ENCODE measurements at places on chromosomes 1 and 21.
A peak's percentile ranks its signal among the peaks of the same experiment; 100 is the strongest.

- no peak for DNase-seq
- no peak overlapping the region for H3K4me3 ChIP-seq
- H3K27ac ChIP-seq, result no peak overlapping the region
- no peaks in the 10 kb centered on the region for H3K36me3 ChIP-seq
Measured at GRCh38 chr1:193767886-193768285, 581.5 kb upstream of the B3GALT2 start.

- H3K36me3 ChIP-seq, result no peaks in the 10 kb centered on the region
- no peaks in the 10 kb centered on the region for H3K4me1 ChIP-seq
- H3K4me3 ChIP-seq, result no peak overlapping the region
- no peaks in the 10 kb centered on the region for H3K27me3 ChIP-seq
- H3K27ac ChIP-seq, result no peak overlapping the region
Measured at GRCh38 chr1:28526886-28527285, 21.0 kb downstream of the RCC1 start.

DNA sequence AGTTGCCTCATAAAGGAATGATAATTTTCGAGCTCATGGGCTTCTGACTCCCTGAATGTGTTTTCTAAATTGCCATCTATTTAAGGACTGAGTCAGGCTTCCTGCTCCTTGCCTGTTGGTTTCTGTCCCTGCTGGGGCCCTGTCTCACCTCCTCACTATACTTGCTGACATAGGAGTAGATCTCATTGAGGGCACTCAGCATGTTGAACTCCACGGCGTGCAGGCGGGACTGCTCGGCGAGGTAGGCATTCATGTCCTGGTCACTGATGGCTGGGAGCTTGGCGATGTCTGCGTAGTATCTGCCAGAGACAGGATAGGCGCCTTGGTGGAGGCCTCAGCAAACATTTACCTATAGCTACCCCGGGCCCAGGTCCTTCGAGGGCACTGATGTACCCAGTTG lies 116.9 kb upstream of the CD34 start:
- H3K27me3 ChIP-seq, result no peaks in the 10 kb centered on the region
- DNase-seq, result no peak
- H3K36me3 ChIP-seq, result no peaks in the 10 kb centered on the region
- peaks cover 39% of the 10 kb centered on the region for H3K4me1 ChIP-seq
- H3K27ac ChIP-seq, result peak overlapping the region; percentile 78

GRCh38 chr1:176857632-176858031 lies 306.9 kb downstream of the ASTN1 start:
- H3K4me3 ChIP-seq, result no peak overlapping the region
- H3K27me3 ChIP-seq, result no peaks in the 10 kb centered on the region
- no peaks in the 10 kb centered on the region for H3K36me3 ChIP-seq
- DNase-seq, result no peak

DNA sequence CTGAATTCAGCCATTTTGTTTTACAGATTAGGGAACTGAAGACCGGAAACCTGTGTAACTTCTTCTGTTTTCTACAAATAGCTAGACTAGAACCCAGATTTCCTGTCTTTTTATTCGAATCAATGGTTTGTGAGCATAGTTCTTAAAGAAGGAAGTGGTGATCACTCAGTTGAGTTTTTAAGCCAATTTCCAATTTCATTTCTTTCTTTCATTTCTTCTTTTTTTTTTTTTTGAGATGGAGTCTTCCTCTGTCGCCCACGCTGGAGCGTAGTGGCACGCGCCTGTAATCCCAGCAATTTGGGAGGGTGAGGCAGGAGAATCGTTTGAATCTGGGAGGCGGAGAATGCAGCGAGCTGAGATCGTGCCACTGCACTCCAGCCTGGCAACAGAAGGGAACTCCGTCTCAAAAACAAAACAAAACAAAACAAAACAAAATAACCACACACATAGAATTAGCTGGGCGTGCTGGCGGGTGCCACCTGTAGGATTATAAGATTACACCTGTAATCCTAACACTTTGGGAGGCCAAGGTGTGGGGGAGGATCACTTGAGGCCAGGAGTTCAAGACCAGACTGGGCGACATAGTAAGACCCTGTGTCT lies 3.0 kb upstream of the MDM4 start:
- H3K4me3 ChIP-seq, result no peak overlapping the region
- peaks cover 15% of the 10 kb centered on the region for H3K4me1 ChIP-seq
- no peak for DNase-seq
- no peaks in the 10 kb centered on the region for H3K27me3 ChIP-seq

DNA sequence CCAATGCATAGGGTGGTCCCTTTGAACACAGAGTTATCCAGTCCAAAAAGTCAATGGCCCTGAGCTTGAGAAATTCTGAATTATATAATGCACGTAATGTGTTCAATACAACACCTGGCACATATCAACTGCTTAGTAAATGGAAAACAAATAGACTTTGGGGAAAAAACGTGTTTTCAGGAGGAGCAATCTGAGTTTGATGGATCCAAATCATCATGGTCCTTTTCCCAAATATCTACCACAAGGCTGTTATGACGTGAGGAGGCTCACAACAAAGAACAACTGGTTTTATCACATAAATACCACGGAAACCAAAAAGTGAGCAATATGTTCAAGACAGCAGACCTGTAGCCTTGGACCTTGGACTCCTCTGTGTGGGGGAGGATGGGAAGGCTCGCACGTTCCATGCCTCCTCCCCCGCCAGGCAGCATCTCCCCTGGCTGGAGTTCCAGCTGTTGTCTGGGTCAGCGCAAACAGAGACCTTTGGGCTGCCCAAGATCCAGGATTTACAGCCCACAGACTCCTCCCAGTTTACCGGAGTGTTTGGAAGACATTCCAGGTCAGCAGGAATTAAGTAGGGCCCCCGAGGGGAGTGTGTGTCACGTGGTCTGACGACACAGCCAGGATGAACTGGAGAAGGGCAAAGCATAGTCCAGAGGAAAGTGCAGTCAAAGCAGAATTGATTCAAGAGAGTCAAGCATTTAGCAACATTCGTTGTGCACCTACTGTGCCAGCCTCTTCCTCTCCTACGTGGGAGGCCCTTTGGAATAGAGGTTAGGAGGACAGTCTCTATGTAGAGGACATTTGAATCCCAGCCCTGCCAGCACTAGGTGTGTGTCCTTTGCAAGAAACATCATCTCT lies 32.2 kb upstream of the MED18 start:
- no peak for DNase-seq
- peaks cover 8% of the 10 kb centered on the region for H3K4me1 ChIP-seq
- no peak overlapping the region for H3K27ac ChIP-seq
- no peak overlapping the region for H3K4me3 ChIP-seq

DNA sequence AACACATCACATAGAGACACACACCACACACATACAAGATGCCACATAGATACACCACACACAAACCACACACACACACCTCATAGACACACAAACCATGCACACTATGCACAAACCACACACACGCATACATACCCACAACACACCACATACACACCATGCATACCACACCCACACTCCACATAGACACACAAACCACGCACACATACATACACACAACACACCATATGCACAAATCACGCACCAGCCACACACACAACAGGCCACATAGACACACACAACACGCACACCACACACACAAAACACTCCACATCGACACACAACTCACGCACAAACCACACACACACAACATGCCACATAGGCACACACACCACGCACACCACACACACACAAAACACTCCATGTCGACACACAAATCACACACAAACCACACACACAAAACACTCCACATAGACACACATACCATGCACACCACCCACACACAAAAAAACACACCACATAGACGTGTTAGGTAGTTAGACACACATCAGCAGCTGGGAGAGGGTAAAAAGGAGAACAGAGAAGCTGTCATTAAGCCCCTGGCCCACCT lies 49.5 kb upstream of the SLC19A1 start:
- H3K4me3 ChIP-seq, result no peak overlapping the region
- DNase-seq, result no peak

DNA sequence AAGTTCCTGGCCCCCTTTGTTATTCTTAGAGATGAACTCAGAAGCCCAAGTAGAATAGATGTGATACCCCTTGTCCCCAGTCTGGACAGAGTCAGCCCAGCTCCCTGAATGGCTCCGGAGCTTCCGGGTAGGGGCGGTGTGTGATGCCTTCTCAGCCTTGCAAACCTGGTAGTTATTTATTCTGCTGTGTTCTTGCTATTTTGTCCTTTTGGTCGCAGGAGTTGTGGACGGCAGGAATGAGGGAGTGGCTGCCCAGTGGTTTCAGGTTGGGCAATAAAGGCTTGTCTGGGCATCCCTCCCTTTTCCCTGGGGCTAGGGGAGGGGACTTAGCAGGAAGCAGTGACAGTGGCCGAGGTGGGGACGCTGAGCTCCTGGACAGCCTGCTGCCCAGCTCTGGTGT lies 2.8 kb downstream of the PTPRU start:
- H3K36me3 ChIP-seq, result no peaks in the 10 kb centered on the region
- H3K4me3 ChIP-seq, result peak overlapping the region; percentile 83
- H3K4me1 ChIP-seq, result peaks cover 35% of the 10 kb centered on the region
- no peaks in the 10 kb centered on the region for H3K27me3 ChIP-seq
- no peak for DNase-seq

GRCh38 chr1:40583980-40584379 lies 52.5 kb downstream of the ZNF684 start:
- H3K4me1 ChIP-seq, result no peaks in the 10 kb centered on the region
- H3K4me3 ChIP-seq, result no peak overlapping the region
- no peak overlapping the region for H3K27ac ChIP-seq
- no peaks in the 10 kb centered on the region for H3K27me3 ChIP-seq

DNA sequence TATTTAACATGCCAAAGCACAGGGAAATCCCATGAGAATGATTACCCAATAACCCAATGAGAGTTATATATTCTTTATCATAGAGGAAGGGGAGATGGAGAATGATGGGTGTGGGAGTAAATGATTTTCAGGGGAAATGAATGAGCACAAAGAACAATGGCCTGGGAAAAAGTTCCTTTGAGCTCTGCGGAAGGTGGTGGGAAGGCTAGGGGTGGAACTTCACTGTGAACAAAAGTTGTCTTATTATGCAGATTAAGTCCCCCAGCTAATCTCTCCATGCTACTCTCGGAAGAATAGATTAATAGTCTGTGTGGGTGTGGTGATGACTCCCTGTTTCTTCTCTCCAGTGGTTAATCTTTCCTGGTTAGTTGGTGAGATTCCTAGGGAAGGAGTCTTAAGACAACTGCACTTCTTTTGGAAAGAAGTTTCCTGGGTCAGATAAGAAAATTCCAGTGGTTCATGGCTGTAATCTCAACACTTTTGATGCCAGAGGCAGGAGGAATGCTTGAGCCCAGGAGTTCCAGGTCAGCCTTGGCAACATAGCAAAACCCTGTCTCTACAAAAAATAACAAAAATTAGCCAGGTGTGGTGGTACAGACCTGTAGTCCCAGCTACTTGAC lies 71.6 kb downstream of the DNTTIP2 start:
- no peak for DNase-seq
- H3K4me3 ChIP-seq, result no peak overlapping the region
- H3K27me3 ChIP-seq, result no peaks in the 10 kb centered on the region
- H3K36me3 ChIP-seq, result no peaks in the 10 kb centered on the region

DNA sequence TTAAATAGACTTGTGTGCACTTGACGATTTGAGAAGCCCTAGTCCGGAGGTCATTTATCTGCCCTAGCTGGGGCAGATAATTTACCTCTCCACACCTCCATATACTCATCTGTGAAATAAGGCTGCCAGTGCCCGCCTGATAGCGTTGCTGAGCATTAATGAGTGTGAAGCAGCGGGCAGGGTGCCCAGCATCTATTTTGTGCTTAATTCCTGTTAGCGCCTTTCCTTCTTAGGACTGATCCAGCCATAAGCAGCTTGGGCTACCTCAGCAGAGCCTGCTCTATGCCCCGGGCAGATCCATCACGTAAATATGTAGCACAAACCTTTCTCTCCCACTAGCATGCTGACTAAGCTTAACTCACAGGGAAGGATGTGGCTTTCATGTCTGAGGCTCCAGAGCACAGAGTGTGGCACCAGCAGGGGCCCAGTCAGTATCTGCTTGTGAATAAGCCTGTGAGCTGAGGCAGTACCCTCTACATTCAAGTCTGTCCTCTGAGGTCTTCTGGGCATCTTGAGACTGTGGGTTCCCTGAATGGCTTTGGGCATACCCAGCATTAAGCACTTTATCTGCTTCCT lies 21.5 kb upstream of the RNF187 start:
- peaks cover 17% of the 10 kb centered on the region for H3K4me1 ChIP-seq
- no peaks in the 10 kb centered on the region for H3K36me3 ChIP-seq
- DNase-seq, result no peak

- no peaks in the 10 kb centered on the region for H3K4me1 ChIP-seq
- H3K27ac ChIP-seq, result no peak overlapping the region
- no peaks in the 10 kb centered on the region for H3K27me3 ChIP-seq
- H3K36me3 ChIP-seq, result no peaks in the 10 kb centered on the region
Measured at GRCh38 chr21:37877171-37877570, 39.1 kb downstream of the KCNJ6 start.

GRCh38 chr1:58815686-58816071 lies 31.8 kb upstream of the JUN start:
- H3K4me1 ChIP-seq, result peaks cover 57% of the 10 kb centered on the region
- H3K27ac ChIP-seq, result peak overlapping the region; percentile 88
- DNase-seq, result no peak
- no peaks in the 10 kb centered on the region for H3K27me3 ChIP-seq
- no peaks in the 10 kb centered on the region for H3K36me3 ChIP-seq

DNA sequence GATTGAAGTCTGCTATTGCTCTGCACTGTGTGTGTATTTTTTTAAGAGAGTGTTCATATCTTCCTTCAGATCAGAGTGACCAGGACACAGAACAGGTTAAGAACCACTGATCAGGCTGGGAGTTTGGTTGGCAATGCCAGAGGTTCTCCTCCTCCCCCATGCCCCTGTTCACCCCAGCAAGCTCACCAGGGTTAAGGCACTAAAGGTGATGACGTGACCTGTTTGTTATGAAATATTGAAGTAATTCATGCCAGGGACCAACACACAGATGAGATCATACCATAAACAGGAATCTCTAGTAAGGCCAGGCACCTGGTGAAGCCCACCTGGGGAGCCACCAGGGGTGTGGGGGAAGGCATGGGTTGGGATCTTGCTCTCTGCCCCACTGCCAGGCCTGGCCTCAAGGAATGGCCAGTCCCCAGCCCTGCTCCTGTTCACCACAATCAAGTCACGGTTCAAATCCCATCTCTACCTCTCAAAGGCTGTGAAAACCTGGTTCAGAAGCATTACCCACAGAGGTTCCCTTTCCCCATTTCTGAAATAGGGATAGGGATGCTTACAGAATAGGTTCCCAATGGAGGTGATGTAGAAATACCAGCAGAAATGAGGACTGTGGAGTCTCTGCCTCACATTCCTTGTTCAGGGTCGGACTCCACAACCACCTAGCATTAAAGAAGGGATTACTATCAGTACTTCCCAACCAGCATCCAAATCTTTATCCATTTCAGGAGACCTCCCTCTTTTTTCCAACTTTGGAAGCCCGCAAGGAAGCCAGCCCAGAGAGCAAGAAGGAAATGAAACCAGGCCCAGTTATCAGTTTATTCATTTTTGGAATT lies 2.4 kb downstream of the ID3 start:
- no peak for DNase-seq
- H3K27me3 ChIP-seq, result no peaks in the 10 kb centered on the region
- no peaks in the 10 kb centered on the region for H3K36me3 ChIP-seq
- peaks cover 69% of the 10 kb centered on the region for H3K4me1 ChIP-seq
- H3K27ac ChIP-seq, result peak overlapping the region; percentile 86

All from vagina (tissue), 2 donors.